ENCODE measurements at places on chromosomes 12 and 14.

GRCh38 chr12:69471667-69472385 is 1.6 kb downstream of the FRS2 start:
- DNase-seq: peak; percentile 17

DNA sequence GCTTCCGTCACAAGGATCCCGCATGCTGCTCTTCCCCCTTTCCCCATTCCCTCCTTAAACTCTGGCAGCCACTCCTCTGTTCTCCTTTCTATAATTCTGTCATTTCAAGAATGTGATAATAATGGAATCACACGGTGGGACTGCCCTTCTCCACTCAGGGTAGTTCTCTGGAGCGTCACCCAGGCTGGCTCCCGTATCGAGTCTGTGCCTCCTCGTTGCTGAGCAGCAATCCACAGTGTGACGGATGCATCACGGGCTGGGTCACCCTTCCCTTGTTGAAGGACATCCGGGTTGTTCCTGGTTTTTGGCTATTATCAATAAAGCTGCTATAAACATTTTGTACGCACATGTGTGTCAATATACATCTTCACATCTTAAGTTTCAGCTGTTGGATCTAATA is 5.7 kb upstream of the SYNE3 start:
- no peak for DNase-seq

GRCh38 chr12:130683080-130683479 is 33.0 kb downstream of the RIMBP2 start:
- no peak for DNase-seq

- DNase-seq: peak; percentile 82
Measured at GRCh38 chr14:21263284-21264024, 5.8 kb downstream of the HNRNPC start.

DNA sequence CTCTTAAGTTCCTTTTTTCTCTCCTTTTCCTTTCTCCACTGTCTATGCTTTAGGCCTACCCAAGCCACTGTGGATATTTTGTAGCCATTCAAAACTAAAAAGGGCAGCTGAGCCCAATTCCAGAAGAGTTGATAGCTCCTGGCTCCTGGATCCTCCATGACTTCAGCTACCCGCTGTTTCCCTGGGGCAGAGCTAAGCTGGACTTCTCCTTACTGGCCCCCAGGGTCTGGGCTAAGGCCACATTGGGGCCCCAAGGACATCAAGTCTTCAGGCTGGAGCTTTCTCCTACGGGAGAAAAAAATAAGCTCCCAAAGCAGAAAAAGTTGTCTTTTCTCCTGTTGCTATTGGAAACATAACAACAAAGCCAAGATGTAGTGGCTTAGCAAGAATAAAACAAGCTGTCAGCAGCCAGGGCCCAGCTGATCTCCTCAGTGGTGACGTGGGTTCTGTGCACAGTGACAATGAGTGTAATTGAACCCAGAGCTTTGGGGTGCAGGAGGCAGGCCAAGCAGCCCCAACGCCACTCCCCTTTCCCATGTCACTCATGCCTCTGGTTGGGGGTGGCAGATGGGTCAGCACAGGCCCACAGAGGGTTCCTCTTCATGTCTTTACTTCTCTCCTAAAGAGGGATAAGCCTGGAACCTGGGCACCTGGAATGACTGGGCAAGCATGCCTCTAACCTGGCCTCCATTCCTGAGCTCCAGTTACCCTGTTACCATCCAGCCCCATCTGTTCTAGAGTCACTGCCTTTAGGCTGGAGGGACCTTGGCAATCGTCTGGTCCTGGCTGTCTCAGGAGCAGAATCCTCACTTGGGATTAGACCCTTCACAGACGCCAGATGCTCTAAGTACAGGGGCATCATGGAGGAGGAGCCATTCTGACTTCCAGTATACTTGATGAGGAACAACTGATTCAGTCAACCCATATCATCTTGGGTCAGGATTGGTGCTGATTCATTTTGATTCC is 171.2 kb downstream of the ZFP36L1 start:
- peak; percentile 42 for DNase-seq

- DNase-seq: peak; percentile 66
Measured at GRCh38 chr14:22994762-22995275, 12.5 kb upstream of the AJUBA start.

DNA sequence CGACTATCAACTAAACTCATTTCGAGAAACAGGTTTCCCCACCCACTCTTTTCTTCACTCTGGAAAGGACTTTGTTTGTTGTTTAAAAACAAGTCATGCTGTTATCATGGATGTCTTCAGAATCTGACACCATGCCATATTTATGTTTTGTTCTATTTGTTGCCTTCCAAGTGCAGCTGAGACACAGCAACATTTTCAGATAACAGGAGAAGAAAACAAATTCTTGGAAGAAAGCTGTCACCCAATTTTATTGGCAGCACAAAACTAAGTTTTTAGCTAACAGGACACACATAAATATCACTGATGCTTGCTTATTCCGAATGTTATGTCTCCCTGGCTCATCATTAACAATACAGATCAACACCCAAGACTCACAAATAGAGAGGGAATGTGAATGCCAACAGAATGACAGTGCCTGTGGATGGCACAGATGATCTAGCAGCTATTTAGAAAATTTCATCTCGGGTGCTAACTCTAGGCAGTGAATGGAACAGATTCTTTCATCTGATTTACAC is 147.9 kb downstream of the RPS29 start:
- DNase-seq: no peak

GRCh38 chr12:10873378-10873777 is 10.7 kb downstream of the PRH1 start:
- DNase-seq: no peak

DNA sequence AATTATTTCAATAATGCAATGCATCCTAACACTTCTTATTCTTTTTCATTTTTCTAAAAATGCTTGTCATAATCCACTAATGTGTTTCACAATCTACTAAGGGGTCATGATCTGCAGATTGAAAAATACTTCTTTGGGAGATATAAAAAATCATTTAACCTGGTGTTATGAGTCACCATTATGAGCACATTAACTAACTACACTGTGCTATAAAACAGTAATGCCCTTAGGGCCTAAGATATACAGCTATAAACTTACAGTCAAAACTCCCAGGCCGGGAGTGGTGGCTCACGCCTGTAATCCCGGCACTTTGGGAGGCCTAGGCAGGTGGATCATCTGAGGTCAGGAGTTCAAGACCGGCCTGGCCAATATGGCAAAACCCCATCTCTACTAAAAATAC is 14.2 kb downstream of the ATXN2 start:
- DNase-seq: peak; percentile 23

DNA sequence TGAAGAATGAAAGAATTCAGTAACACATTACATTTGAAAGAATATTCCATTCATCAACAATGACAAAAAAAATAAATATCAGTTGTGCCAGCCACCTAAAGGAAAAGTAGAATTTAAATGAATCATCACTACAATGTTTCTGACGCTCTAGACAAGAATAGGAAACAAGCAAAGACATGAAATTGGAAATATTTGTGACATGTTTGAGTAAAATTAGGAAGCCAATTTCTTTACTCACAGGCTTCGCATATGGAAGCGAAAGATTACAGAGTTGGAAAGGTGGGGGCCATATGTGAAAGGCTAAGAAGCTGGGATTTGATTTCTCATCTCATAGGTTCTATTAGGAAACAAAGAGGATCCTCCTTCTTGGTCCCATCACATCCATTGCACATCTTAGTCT is 279.0 kb downstream of the IPO8 start:
- DNase-seq: no peak

DNA sequence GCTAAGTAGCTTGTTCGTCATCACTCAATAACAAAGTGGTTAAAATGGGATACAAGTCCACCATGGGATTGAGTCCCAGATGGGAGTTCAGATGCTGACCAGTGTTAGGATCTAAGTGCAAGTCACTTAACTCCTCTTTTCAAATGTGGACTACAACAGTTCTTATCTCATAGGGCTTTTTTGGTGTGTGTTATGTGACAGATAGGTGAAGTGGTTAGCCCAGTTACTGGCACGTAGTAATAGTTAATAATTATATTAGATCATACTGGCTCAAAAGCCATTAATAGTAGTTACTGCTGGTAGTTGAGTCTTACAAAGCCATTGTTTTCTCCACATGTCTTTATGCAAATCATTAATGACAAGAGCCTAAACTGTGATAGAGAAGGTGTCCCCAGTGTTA is 73.2 kb downstream of the RCOR1 start:
- DNase-seq: no peak

DNA sequence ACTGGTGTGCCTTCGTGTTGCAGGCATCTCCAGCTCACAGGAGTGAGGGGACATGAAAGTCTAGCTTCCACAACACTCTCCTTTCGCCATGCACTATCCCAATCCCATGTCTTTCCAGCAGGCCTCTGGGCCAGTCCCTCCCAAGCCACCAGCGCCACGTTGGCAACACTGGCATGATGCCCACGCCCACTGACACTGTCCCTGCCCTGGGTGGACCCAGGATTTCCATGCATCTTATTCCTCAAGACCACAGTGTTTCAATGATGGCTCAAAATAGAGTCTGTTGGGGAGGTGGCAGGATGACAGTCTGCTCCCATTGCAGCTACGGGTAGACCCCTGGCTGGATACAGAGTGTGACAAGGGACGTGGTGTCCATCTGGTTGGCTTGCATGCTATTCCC is 2.3 kb downstream of the SP7 start:
- DNase-seq: no peak

DNA sequence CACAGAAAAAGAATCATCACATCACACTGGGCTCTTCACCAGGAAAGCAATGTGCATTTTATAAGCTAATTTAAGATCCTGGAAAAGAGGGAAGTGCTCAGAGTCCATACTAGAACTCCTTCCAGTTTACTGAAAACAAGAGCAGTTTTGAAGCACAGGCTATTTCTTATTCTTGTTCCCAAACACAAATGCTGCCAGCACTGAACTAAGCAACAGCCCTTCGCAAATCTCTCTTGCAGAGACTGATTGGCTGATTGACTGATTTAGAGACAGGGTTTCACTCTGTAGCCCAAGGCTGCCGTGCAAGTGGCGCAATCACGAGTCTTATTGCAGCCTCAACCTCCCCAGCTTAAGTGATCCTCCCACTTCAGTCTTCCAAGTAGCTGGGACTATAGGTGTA is 44.8 kb downstream of the BCL2L14 start:
- no peak for DNase-seq

DNA sequence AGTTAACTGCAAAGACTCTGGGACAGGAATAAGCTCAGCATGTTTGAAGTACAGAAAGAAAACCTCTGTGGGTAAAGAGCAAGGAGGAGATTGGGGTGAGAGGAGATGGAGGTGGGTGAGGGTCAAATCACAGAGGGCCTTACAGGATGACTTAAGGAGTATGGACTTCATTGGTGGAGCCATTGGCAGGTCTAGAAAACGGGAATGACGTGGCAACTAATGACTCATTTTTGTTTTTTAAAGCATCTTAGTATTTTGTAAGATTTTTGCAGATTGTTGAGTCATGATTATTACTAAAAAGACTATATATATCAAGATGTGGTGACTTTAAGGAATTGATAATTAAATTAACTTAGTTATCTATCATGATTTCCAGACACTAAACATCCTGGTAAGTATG is 18.5 kb downstream of the UTP20 start:
- DNase-seq: no peak

DNA sequence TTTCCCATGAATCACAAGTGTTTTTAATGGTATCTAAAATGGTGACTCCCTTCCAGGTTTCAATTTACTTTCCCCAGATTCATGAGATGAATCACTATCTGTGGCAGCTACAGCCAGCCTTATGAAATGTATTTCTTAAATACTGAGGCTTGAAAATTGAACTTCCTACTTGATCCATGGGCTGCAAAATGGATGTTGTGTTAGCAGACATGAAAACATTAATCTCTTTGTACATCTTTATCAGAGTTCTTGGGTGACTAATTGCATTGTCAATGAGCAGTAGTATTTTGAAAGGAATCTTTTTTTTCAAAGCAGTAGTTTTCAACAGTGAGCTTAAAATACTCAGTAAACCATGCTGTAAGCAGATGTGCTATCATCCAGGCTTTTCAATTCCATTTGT is 250.8 kb downstream of the SLC6A15 start:
- no peak for DNase-seq

GRCh38 chr12:124652661-124653060 is 85.2 kb upstream of the NCOR2 start:
- peak; percentile 38 for DNase-seq

- DNase-seq: no peak
Measured at GRCh38 chr14:68820536-68820935, 27.7 kb upstream of the ZFP36L1 start.

Data from common myeloid progenitor, CD34-positive (primary cell).